Cerebellar nuclear complex (tissue), 1 donor: ENCODE measurements at places on chromosomes 4 and X.

DNA sequence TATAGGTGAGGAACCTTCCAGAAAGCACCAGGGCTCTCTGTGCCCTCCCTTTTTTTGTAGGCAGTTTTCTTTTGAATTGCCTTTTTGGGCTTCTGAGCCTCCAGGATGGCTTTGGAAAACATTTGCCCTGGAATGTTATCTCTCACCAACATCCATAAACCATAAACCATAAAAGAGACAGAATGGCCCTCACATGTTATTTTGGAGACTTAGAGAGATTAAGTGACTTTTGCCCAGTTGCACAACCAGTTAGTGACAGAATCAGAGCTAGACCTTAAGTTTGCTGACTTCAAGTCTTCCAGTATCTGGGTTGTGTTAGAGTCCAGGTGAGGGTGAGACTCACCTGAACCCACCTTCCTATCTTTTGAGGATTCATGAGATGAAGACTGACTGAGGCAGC is 153.0 kb upstream of the STX18 start:
- no peak for DNase-seq

DNA sequence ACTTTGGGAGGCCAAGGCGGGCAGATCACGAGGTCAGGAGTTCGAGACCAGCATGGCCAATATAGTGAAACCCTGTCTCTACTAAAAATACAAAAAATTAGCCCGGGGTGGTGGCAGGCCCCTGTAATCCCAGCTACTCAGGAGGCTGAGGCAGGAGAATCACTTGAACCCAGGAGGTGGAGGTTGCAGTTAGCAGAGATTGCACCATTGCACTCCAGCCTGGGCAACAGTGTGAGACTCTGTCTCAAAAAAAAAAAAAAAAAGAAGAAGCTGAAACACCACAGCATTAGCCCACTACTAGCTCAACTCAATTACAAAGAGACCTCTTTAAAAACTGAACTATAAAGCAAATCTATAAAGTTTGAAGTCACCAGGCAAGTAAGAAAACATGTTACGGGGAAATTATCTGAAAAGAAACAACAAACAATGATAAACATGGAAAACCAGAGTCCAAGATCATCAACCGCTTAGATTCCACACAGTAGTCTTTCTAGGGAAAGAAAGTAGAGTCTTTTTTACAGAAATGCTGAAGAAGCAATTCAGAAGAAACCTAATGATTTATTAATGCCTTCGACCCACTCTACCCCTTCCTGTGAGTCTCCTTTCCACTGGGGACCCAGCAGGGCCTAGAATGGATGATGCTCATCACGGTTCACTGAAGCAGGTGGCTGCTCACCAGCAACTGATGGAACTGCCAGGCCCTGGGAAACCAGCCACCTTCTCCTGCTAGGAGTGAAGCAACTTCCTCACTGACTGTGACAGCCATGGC is 6.6 kb downstream of the SAT1 start:
- DNase-seq = no peak

DNA sequence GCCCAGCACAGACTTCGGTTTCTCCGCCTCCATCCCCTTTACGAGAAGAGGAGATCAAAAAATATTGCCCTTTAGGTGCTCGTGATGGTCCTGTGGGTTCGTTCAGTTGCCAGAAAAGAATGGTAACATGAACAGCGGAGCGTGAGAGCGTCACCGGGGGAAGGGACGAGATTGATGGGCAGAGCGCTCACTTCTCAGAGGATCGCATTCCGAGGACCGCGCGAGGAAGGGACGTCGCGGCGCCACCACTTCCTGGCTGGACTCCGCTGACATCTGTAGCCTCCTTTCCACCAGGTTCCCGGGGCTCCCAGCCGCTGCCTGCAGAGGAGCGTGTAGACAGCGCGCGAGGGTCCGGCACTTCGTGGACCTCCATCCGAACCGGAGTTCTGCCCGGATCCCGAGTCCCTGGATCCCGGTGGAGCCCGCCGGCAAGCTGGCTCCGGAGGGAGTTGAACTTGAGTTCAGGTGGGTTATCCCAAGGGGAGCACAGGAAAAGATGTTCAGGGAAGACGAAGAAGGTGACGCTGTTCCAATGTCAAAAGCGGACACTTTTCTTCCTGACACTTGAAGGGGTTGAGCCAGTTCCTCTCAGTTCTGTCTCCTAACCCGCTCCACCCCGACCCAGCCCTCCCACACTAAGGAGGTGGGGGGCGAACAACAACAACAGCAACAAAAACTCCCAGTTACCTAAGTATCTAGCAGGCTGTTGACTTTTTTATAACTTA is 484 bp downstream of the GALNTL6 start:
- DNase-seq = no peak

DNA sequence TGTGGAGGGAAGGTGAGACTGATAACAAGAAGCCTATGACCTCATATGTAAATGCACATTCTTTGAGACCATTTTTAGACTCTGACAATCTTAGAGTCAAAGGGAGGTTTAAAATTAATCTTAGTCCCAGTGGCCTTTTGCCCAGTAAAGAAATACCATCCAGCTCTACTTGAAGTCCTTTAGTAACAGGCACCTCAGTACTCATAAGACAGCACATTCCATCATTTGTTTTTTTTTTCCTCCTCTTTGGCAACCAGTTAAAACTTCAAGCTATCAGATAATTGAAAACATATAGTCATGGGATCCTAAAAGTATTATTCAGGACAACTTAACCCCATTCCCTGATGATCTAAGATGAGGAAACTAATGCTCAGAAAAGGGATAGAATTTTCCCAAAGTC is 4.6 kb downstream of the EDA2R start:
- DNase-seq = no peak

DNA sequence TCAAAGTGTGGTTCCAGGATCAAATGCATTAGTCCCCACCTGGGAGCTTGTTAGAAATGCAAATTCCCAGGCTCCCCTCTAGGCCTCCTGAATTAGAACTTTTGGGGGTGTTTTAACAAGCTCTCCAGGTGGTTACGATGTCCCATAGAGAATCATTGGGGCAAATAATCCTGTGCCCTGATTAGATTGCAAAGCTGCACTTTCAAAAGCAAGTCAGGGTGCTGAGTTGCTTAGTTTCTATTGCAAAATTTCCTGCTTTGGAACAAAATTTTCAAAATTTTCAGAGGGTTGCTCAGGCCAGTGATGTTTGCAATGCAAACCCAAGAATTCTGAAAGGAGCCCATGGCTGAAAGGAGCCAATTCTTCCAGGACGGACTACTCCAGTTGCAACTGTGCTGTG is 71.0 kb downstream of the MGST2 start:
- no peak for DNase-seq

GRCh38 chrX:48800574-48801279 is 1.1 kb upstream of the HDAC6 start:
- DNase-seq = no peak

- DNase-seq = no peak
These were observed 10.1 kb upstream of the FGG start for GRCh38 chr4:154622598-154622997.
